ENCODE measurements at places on chromosomes 13 and 19.

GRCh38 chr19:48560095-48560530 lies 8.1 kb downstream of the SULT2B1 start:
- no peak for DNase-seq

GRCh38 chr13:20348645-20349408 lies 116.7 kb upstream of the GJB6 start:
- DNase-seq = no peak

DNA sequence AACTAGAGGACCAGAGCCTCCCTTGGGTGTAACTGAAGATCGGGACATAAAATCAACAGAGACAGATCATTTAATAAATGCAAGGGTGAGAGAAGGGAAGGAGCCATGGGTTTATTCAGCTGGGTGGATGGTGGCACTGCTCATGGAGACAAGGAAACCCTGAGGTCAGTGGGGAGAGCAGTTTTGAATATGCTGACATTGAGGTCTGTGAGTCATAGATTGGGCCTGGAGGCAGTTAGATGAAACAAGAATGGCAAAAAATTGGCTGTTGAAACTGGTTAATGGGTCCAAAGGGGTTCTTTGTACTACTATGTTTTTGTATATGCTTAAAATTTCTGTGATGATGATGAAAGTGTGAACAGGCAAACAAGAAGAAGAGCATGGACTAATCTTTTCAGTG lies 5.1 kb upstream of the GTF3A start:
- DNase-seq = no peak

- no peak for DNase-seq
These were observed 35.8 kb downstream of the ATP12A start for GRCh38 chr13:24716011-24716410.

GRCh38 chr13:34578471-34578870 lies 363.6 kb upstream of the NBEA start:
- DNase-seq = no peak

GRCh38 chr19:38648769-38649304 lies 1.4 kb downstream of the ACTN4 start:
- no peak for DNase-seq

DNA sequence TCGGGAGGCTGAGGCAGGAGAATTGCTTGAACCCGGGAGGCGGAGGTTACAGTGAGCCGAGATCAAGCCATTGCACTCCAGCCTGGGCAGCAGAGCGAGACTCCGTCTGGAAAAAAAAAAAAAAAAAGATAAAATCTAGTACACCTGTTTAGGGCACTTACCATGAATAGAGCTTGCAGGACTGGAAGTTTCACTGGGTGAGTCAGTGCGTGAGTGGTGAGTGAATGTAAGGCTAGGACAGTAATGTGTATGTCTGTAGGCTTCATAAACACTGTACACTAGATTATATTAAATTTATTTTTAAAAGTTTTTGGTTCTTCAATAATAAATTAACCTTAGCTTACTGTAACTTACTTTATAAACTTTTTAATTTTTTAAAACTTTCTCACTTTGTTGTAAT lies 22.9 kb downstream of the PPP5C start:
- DNase-seq = no peak

DNA sequence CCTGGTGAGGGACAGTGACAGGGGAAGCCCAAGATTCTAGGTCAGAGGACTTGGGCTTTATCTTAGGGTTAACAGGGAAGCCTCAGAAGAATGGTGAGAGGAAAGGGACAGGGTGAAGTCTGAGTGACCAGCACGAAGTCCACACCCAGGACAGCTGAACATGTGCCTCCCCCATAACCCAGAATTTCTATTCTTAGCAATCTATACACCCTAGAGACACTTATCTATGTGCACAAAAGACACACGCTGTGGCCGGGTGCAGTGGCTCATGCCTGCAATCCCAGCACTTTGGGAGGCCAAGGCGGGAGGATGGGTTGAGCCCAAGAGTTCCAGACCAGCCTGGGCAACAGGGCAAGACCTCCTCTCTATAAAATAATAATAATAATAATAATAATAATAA lies 11.1 kb upstream of the OLFM2 start:
- no peak for DNase-seq

GRCh38 chr19:55116232-55116858 lies 1.1 kb downstream of the PPP1R12C start:
- peak; percentile 79 for DNase-seq

DNA sequence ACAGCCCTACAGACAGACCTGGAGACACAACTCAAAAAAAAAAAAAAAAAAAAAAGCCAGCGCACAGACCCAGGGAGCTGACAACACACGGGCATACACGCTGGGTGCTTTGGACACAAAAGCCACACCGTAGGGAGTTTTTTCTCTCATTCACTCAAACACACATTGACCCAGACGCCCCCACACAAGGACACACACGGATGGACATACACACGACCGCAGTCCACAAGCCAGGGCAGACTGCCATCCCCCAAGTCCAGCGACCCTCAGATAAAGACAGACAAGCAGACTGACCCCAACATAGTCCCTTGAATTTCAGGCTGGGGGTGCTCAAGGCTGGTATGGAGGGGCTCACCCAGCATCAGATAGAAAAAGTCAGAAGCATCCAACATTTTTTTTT lies 12.0 kb upstream of the TUBB4A start:
- DNase-seq = no peak

DNA sequence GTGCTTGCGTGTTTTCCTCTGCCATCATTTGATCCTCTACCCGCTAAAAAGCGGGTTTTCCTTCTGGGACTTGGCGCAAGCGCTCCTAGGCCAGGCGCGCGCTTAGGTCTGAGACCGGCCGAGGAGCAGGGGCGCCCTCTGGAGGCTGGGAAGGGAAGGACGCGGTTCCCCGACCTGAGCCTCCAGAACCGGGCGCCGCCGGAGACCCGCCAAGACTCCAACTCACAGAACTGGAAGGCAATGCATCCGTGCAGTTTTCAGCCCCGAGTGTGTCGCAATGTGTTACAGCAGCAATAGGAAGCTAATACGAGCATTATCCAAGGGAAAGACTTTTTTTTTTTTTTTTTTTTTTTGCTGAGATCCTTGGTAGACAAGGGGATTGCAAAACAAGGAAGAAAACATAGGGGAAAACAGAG lies 190.9 kb downstream of the COL4A1 start:
- DNase-seq = peak; percentile 72

- no peak for DNase-seq
These were observed 237.4 kb downstream of the NBEA start for GRCh38 chr13:35179494-35179893.
